ENCODE measurements at places on chromosomes 1 and 21.

GRCh38 chr1:39508857-39509305 is 17.4 kb downstream of the BMP8A start:
- DNase-seq: no peak

GRCh38 chr1:34796990-34797389 is 4.2 kb downstream of the GJA4 start:
- DNase-seq: no peak

DNA sequence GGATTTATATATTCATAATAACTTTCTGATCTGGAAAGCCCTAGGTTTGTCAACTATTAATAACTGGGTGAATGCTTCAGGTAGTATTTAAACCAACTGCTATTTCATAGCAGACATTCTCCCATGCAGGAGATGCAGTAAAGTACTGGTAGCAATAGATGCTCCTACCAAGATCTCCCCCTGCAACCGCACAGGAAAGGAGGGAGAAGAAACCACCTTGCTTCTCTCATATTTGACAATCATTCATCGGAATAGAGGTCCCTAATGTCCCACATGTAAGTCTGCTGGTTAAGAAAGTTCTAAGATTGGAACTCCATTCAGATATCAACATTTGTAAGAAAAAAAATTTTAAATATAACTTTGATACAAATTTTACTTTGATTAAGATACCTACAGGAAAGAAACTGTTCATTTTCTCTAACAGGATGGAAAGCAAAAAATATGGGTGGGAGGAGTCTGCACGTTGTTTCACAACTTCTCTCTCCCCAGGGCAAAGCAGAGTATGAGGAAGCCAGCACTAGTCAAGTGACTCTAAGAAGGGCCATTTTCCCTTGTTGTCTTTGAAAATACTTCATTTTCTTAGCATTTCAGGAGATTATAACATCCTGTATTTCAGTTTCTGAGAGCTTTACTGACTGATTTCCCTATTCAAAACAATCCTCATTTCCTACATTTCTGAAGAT is at the start of gene PYHIN1:
PYHIN1 (plus strand) TSS at position 498 of the 683 bp plus-strand sequence. CDS start 5,359 bp downstream, outside the sequence.
- DNase-seq: no peak

GRCh38 chr1:178310685-178311105 is 186.1 kb downstream of the CLEC20A start:
- peak; percentile 83 for DNase-seq

GRCh38 chr1:85569737-85570404 is 10.7 kb upstream of the CCN1 start:
- DNase-seq: no peak

DNA sequence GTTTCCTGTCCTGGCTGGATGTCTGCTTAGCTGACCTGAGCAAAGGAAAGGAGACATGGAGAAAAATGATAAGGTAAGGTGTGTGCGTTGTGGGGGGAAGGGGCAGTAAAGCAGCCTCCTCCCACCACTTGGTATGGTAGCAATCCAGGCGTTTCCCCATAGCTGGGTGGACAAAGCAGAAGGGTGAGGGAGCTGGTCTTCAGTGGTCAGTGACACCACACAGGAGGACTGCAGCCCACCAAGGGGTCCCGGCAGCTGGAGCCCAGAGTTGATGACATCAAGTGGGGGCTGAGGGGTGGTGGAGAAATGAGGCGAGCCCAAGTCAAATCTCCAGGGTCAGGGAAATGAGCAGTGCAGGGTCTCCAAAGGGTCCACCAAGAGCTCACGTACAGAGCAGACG is 69.3 kb upstream of the LRRN2 start:
- no peak for DNase-seq

DNA sequence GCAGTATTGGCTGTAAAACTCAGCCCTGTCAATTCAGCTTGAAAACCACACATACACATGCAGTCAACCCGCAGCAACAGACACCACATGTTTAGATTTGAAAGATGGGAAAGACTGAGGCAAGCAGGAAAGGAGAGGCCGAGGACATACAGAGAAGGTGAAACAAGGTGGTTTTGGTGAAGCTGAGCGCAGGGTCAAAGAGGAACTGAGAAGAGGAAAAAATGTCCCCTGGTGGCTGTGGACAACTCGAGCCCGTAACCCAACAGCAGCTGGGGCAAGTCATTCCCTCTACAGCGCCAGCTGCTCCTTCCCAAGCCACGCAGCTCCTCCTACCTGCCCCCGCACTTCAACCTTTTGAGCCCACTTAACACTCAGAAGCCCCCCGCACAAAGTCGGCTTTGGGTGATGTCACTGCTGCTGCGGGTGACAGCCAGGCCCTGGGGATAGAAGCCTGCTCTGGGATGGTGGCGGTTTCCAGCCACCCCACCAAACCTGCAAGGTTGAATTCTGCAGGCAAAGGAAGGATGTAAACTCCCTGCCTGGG is 63.0 kb downstream of the KCNN3 start:
- peak; percentile 60 for DNase-seq

- DNase-seq: no peak
Measured at GRCh38 chr1:18114726-18115410, 7.3 kb downstream of the IGSF21 start.

- no peak for DNase-seq
Measured at GRCh38 chr1:54882519-54882918, 4.5 kb downstream of the DHCR24 start.

DNA sequence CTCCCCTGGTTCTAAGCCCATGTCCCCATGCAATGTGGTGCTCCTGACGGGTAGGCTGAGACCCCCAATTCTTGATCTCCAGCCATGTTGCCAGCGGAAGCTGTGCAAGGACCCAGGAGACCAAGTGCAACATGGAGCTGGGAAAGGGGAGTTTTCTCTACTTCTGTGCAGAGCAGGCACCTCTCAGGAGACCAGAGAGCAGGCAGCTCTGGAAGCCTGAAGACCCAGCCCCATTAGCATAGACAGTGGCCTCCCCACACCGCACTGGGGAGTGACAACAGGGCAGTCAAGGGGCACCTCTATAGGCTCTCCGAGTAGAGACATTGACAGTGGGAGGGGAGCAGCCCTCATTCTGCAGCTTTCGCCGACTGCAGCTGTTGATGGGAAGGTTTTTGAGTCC is 410.2 kb downstream of the MATN1 start:
- DNase-seq: no peak
